ENCODE measurements at places on chromosomes 11 and 22. TPM values are rescaled to one million over a fixed set of nuclear protein-coding genes. Genes with fewer than 3 reads are reported as not detected.

Gene MYH9
- total RNA-seq: 529 TPM

Gene TUB
- 0.10 TPM for total RNA-seq

Gene SCGB1D2
- not detected for total RNA-seq

Gene APOA5
- not detected for total RNA-seq

Gene RANGAP1
- 217 TPM for total RNA-seq

Gene OR2D2
- 0.29 TPM for total RNA-seq

Gene ACTN3
- total RNA-seq: 0.32 TPM

Gene TMPRSS13
- total RNA-seq: 3.2 TPM

Gene KCNJ1
- total RNA-seq: not detected

Gene MMP3
- not detected for total RNA-seq

Gene BEST1
- total RNA-seq: 4.1 TPM

Gene CADM1
- total RNA-seq: 2.1 TPM

- DNase-seq: peak; percentile 62
These were observed 92.7 kb downstream of the SGSM3 start for GRCh38 chr22:40463017-40463631.

GRCh38 chr22:44776605-44777363, 24.4 kb downstream of the ARHGAP8 start:
- no peak for DNase-seq

DNA sequence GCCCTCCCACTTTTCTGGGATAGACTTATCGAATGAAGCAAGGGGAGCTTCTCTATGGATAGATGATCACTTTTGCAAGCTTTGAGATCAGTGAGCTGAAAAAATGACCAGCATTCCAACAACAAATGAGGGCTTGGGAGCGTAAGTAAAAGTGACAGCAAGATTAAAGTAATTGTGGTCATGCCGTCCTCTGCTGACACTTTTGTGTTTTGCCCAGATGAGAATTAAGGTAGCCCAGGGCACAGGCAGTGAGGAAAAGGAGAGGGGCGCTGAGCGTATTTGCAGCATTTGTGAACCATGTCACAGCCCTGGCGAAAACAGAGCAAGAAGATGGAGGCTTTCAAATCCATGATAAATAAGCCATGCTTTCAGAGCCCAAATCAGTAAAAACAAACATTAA, 24.6 kb upstream of the TMA7B start:
- no peak for DNase-seq

- no peak for DNase-seq
These were observed 2.7 kb downstream of the MRPL21 start for GRCh38 chr11:68900835-68901381.

GRCh38 chr11:21069909-21070308, 400.5 kb downstream of the NELL1 start:
- DNase-seq: no peak

GRCh38 chr11:118059246-118059940, 17.5 kb upstream of the TMPRSS4 start:
- DNase-seq: no peak

DNA sequence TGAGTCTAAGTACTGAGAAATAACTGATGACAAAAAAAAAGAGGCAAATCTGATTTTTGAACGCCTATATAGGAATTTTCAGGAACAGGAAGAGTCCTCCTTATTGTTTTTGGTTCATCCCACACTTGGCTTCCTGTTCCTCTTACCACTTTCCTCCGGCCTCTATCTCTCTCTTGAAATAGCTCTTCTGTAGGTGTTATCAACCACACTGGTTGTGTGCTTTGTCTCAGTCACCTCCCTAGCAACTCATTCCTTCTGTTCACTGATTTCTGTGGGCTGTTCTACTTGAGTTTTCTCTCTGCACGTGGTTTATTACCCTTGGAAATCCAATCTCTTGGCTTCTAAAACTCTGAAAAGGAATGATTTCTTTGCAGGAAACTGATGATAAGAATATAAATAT, 78.7 kb upstream of the C11orf87 start:
- DNase-seq: no peak

DNA sequence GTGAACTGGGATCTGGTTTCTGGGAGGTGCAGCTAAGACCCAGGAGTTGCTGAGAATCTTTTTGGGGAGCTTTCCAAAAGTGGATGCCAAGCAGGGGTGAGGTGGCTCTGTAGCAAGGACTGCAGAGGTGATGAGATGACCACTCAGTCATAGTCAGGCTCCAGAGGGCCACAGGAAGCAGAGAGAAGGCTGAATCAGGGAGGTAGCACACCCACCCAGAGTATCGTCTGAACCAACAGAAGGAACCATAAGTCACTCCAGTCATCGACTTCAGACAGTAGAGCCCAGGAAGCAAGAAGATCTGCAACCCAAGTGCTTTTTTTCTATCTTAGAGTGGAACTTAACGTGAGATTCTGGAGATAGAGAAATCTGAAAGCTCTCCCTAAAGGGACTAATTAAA, 335.7 kb upstream of the MPPED2 start:
- DNase-seq: no peak

DNA sequence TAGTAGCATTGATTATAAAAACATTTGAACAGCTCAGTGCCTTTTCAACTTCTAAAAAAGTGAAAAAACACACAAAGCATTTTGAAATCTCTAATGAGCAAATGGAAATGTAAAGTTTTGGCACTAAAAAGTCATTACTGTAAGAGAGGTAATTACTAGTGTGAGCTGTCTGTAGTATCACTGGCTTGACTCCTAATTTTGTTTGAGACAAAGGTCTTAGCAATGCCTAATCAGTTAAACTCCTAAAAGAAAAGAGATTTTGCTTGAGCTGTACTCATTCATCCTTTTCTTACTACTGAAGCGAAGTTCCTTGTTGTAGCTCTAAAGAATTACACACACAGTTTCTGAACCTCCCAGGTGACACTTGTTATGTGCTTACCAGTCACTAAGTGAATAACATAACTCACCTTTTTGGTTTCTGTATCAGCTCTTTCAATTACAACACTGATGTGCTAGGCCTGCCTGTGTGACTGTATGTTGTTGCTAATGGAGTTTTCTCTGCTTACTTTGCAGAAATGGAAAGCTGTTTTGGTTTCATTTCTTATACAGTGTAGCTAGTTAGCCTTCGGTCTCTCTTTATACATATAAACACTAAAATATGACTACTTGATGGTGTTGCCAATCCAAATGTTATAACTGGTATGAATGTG, 924.4 kb upstream of the TENM4 start:
- DNase-seq: no peak

DNA sequence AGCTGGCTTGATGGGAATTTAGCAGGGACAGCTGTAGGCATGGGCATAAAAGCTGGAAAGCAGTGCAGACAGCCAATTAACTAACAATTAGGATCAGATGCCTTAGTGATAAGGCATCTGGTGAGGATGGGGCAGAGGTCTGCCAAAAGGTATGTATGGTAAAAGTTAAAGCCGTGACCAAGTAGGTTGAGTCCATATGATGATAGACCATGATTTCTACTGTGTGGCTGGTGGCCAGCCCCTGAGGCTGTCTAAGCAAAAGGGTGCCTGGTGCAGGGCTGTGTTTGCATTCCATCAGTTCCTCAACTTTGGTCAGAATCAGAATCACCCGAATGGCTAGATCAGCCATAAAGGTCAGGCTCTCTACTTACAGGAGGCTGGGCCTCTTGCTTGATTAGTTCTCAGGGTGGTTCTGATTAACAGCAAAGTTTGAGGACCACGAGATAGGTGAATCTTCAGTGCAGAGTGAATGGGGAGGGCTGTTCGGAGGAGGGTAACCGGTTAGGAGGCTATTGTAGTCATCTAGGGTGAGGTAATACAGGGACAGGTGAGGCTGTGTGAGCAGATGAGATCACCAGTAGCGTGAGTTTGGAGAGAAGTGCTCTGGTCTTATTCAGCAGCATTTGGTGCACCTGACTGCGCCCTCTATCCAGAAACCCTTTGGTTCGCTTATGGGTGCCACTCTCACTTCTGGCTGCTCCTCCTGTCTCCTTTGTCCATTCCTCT, 27.2 kb downstream of the PPFIBP2 start:
- DNase-seq: no peak

DNA sequence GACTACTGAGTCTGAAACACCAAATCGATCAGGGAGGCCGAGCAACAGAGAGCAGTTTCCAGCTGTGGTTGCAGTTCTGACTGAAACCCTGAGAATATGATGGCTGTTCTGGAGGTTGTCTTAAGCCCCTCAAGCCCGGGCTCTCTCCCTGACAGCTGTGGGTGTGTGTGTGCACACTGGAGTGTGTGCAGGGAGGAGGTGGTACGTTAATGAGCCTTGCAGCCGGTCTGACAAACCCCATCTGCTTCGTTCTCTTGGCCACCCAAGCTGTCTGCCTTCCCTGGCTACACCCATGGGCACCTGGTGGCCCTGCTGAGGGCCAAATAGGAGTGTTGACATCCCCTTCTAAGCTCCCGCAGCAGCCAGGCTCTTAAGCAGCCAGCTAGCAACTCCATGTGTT, 189.8 kb downstream of the KIRREL3 start:
- DNase-seq: no peak

- no peak for DNase-seq
These were observed 814.3 kb downstream of the METTL15 start for GRCh38 chr11:28922386-28922981.

DNA sequence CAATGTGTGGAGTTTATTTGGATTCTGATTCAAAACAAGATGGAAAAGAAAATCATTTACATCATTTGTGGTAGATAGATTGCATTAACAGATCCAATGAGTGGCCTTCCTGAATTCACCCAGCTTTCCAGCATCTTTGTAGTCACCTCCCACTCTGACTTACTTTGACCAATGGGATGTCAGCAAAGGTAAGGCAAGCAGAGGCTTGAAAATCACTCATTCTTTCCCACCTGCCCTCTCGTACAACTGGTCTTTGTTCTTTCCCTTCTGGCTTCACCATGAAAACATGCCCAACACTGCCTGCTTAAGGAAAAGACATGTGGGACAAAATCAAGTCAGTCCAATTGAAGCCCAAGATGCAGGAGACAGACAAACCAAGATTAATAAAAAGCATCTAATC, 202.1 kb downstream of the TTC28 start:
- no peak for DNase-seq

- no peak for DNase-seq
These were observed 68.4 kb downstream of the GGTLC2 start for GRCh38 chr22:22712666-22713365.

DNA sequence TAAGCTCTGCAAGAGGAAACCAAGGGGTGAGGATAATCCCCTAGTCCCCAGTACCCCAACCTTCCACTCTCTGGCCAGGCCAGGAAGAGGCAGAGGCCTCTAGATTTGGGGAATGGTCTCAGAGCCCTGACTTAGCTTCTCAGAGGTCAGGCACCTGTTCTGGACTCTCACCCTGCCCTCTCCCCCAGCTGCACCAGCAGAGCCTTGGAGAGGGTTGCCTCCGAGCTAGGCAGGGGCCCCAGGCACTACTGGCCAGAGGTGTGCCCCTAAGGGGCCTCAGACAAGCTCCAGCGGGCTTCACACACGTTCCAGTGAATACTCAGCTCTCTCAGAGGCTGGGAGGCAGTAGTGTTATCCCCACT, 8.0 kb downstream of the FREY1 start:
- DNase-seq: no peak

GRCh38 chr22:22213231-22213630, 31.4 kb upstream of the VPREB1 start:
- no peak for DNase-seq

DNA sequence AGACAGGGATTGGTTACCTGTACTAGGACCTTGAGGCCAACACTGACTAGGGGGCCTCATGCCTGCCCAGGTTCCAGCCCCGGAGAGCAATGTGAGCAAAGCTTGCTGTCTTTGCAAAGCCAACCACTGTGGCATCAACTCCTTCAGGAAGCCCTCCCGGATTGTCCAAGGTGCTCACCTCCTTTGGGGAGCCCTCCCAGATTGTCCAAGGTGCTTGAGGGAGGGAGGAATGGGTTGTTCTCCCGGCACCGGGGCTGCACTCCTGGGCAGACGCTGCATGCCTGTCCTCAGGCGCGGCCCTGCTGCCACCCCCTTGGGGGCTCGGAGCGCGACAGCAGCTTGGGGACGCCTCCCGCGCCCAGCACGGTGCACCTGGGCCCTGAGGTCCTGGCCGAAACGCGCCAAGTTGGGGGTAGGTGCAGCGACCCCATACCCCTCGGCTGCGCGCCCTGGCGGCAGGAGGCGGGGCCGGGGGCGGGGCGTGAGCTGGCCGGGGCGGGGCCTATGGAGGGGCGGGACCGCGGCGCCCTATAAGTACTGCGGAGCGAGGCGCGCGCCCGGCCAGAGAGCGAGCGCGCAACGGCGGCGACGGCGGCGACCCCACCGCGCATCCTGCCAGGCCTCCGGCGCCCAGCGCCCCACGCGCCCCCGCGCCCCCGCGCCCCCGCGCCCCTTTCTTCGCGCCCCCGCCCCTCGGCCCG, at the start of gene CD81:
Gene CD81 (plus strand): TSS at position 560 of the 701 bp plus-strand sequence. CDS start 240 bp downstream, outside the sequence.
- peak; percentile 60 for DNase-seq

DNA sequence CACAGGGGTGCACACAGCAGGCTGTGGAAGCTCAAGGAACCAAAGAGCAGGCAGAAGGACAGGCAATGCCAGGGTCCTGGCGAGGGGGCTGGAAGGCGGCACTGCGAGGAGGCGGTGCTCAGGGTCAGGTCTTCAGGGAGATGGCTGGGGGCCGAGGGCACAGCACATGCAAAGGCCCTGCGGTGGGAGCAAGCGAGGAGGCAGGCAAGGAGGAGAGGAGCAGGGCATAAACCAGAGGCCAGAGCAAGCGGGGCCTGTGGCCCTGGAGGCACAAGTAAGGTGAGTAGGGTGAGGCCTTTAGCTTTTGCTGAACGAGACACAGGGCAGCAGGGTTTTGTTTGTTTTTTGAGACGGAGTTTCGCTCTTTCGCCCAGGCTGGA, 126.9 kb downstream of the ARHGAP8 start:
- no peak for DNase-seq

DNA sequence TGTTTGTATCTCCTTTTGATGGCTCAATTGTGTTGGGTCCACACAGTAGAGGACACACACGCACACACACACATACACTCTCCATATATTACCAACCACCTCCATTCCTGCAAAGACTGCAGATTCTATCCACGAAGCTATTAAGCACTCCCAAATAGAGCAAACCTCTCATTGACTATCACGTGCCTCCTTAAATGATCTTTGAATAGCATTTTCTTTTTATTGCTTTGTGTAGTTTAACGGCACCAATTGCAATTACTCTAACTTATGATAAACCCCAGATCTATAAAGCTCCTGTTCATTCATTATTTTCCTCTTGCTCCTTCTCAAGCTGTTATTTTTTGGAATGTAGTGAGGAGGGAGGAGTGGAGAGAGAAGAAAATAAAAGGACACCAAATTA, 204.7 kb downstream of the ST3GAL4 start:
- DNase-seq: no peak

- no peak for DNase-seq
These were observed 197.8 kb downstream of the ETS1 start for GRCh38 chr11:128389461-128389976.

GRCh38 chr22:38067761-38068360, 10.7 kb downstream of the PICK1 start:
- DNase-seq: no peak
